Left renal pelvis (tissue), 4 donors: ENCODE measurements at places on chromosomes 5 and 9. TPM values are rescaled to one million over a fixed set of nuclear protein-coding genes. Genes with fewer than 3 reads are reported as not detected.
A peak's percentile ranks its signal among the peaks of the same experiment; 100 is the strongest.

DNA sequence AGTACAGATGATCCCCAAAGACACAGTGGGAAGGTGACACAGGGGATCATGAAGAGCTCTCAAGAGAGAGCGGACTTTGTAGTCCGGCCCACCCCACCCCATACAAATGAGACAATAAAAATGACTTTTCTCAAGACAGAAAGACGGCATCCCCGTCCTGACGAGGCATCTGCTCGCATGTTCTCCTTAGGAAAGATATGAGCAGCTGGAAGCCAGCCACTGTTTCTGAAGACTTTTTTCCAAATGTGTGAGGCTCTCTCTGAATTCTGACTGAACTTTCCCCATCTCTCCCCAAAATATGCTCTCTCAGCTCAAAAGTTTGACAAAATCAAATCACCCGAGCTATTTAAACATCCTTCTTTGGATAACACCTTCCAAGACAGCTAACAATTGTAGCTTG lies 105.2 kb downstream of the RFK start:
- DNase-seq = no peak

DNA sequence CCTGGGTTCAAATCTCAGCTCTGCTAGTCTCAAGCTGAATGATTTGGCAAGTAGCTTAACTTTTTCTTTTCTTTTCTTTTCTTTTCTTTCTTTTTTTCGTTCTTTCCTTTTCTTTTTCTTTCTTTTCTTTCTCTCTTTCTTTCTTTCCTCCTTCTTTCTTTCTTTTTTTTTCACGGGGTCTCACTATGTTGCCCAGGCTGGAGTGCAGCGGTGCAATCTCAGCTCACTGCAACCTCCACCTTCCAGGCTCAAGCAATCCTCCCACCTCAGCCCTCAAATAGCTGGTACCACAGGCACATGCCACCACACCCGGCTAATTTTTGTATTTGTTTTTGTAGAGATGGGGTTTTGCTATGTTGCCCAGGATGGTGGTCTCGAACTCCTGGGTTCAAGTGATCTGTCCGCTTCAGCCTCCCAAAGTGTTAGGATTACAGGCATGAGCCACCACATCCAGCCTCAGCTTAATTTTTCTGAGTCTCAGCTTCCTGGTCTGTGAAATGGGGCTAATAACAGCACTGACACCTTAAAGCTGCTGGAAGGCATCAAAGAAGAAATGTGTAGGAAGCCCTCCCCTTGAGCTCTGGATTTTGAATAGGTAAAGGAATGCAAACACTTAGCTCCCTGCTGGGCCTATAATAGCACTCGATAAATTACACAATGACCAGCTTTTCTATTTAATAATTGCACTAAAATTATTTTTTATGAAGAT lies 17.5 kb upstream of the PPARGC1B start:
- DNase-seq = no peak

GRCh38 chr5:87154191-87154590 lies 113.5 kb upstream of the RASA1 start:
- DNase-seq = no peak

GRCh38 chr9:81687521-81688261 lies 1.7 kb downstream of the TLE1 start:
- peak; percentile 42 for DNase-seq

MYMK gene
- polyA plus RNA-seq = not detected

SPOCK1 gene
- 5.9 TPM for polyA plus RNA-seq
